Mesothelial cell of epicardium (in vitro differentiated cells): ENCODE measurements at places on chromosomes 12 and 14.

GRCh38 chr14:58362798-58363412, 32.8 kb upstream of the TOMM20L start:
- no peak for DNase-seq

DNA sequence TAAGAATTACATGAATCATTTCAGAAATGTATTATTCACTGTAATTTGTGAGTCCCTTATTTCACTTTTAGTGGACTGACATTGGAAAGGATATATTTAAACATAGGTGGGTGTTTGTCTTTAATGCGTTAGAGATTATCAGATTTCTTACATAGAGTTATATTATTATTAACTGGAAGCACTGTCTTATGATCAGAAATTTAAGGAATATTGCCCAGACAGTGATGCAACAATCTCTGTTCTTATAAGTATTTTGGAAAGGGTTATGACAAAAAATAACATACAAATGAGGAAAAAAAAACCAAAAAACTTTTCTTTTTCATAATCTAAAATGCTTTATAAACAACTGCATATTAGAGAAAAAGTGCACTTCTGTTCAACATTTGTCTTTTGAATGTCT, 836.6 kb downstream of the SLC6A15 start:
- DNase-seq = no peak

DNA sequence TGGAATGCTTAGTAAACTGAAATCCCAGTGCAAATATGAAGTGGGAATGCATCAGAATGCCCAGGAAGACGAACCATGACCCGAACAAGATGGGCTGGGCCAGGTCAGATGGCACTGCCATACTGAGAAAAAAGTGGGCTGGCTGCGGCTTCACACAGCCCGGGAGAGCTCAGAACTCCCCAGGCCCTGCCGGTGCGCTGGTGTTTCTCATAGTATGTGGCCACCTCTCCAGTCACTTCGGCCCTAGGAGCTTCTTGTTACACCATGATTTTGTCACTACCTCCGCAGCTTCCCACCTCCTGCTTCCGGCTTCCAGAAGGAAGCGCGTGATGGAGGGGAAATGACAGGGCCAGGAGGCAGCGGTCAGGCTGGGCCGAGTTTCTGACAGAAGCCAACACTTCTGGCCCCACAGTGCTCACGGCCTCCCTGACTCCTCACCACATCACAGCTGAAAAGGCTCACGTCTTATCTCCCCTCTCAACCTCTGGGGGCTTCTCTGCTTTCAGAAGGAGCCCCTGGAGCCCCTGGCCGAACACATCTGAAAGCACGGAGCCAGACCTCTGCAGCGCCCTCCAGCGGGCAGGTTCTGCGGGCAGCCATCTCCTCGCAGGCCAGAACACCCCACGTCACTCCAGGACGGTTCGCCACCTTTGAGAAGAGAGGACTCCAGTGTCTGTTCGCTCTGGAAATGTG, 30.7 kb downstream of the DAD1 start:
- DNase-seq = no peak

DNA sequence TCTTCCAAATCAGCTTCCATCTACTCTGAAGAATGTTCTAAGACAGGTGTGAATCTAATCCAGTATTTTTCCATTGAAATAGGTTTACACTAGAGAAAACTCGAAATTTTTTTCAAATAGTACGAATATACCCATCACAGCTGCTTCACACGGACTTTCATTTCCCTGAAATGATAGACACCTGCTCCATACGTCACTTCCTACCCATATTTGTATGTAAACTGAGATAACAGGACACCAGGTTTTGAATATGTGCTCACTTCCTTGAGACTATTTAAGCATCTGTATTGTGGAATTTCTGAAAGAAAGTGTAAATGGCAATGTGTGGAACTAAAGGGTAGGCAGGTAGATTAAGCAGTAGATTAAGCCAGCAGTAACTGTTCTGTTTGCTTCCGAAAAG, 13.4 kb upstream of the ITPR2 start:
- no peak for DNase-seq
